ENCODE measurements at places on chromosomes 4 and X. TPM values are rescaled to one million over a fixed set of nuclear protein-coding genes. Genes with fewer than 3 reads are reported as not detected.

The INTS6L gene
- polyA plus RNA-seq = 11.1 TPM

DNA sequence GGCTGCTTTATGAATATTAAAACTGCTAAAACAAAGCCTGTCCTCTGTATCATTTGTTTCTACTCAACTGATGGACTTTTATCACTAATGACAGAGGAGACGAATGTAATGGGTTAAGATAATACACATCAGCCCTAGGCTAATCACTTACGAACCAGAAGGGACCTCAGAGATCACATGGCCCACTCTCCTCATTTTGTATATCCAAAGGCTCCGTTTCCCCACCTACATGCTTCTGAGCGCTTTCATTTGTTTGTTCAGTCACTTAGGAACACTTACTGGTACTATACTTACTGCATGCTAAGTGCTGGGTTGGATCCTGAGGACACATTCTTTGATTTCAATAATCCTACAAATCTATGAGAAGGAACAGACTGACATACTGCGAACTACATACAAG, 169.3 kb downstream of the CEP135 start:
- no peak for DNase-seq

The TEX13D gene
- not detected for polyA plus RNA-seq

DNA sequence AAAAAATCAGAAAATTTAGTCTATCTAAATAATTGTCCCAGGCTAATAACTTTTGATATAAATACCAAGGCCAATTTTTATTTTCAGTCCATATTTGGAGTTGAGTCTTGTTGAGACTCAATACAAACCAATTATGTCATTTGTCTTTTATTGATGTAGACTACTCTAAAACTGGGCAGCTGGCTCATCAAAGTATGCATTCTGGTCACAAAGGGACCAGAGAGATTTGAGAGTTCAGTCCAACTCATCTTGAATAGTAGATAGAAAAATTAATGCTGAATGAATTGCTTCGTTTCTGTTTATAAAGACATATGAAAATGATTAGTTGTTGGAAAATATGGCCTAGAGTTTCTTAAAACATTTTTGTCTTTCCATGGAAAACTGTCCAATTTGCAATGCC, 412.5 kb upstream of the KLHL4 start:
- DNase-seq = no peak

- DNase-seq = no peak
These were observed 12.4 kb downstream of the RAB33A start for GRCh38 chrX:130184168-130184567.

DNA sequence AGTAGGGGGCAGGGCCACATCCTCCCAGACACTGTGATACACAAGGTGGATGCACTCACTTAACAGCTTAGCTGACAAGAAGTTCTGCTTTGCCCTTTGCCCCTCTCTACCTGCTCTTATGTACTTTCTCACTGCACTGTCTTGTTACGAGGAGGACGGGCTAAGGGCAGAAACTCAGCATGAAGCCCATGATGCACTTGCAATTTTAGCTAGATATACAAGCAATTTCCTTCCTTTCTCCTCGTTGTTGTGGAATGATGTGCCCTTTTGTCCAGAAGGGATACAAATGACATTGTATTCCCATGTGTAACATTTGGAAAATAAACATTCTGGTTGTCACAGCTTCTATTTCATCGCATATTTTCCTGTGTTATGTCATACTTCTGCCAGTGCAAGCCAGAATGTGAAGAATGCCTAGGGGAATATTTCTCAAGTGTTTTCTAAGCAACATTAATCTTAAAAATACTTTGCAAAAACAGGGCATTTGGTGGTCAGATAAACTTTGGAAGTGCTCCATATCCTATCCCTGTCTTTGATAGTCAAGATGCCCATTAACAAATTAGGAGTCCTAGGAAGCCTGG, 47.2 kb downstream of the MAOA start:
- DNase-seq = peak; percentile 58

GRCh38 chrX:16931371-16931770, 15.1 kb upstream of the REPS2 start:
- no peak for DNase-seq

GRCh38 chrX:39691724-39692123, 406.0 kb downstream of the BCOR start:
- no peak for DNase-seq

GRCh38 chrX:100994352-100995281, 25.1 kb downstream of the ARL13A start:
- peak; percentile 77 for DNase-seq

The ATP1B4 gene
- not detected for polyA plus RNA-seq

The ERVMER34-1 gene
- not detected for polyA plus RNA-seq

DNA sequence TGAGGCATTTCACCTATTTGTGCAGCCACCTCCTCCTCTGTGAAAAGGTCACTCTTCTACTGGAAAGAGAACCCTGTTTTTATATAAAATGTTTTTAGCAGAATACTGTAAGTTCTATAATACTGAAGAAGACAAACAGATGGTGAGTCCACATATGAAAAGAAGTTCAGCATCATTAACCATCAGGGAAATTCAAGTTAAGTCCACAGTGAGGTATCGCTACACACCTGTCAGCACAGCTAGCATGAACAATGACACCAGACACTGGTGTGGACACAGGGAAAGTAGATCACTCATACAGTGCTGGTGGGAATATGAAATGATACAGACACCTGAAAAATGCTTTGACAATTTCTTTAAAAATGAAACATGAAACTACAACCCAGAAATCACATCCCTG, 133.0 kb downstream of the MAD2L1 start:
- DNase-seq = no peak

DNA sequence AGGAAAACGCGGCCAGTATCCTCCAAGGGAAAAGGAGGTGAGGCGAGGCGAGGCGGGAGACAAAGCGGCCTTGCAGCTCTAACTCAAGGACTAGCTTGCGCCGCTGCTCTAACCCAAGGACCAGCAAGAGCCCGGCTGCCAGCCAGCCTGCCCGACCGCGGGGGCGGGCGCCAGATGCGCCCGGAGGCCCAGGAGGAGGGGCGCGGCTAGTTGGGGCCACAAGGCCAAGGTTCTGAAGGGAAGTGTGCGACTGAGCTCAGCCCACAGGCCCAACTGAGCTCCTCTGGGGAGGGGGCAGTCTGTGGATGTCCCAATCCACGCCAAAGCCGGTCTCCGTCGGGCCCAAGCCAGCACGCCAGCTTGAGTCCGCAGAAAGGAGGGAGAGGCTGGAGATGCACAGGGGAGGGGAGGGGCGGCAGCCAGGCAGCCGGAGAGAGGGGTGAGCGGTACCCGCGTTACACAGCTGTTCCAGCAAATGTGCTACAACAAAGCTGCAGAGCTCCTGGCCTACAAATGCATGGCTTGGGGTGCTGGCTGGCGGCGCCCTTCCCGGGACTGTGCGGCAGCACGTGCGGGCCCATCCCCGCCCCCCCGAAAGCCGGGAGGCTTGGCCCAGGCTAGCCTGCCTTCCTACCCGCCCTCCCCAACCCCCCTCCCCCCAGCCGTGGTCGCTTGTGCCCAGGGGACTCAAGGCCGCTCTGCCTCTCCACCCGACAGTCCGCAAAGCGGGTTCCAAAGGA, 637 bp downstream of the AMER1 start:
- DNase-seq = peak; percentile 18

DNA sequence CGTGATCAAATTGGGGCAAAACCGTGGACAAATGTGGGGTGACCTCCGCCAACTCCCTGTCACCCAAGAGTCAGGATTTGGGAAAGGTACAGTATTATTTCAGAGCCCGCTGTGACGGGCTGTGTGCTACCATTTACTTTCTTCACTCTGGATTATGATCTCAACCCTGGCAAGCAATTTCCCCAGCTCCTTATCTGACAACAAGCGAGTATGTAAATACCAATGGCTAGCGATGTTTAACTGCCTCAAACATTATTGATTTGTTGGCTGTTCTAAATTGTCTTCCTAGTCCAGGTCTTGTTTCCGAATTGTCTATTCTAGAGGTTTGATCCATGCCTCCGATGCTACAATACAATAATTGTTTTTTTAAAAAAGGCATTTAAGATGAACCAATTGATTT, 17.7 kb upstream of the PITX2 start:
- DNase-seq = no peak

- DNase-seq = no peak
These were observed 909 bp upstream of the SLAIN2 start for GRCh38 chr4:48340276-48340964.

- no peak for DNase-seq
These were observed 36.3 kb upstream of the SPINK2 start for GRCh38 chr4:56857601-56858309.

The RHOXF1 gene
- 1.0 TPM for polyA plus RNA-seq

DNA sequence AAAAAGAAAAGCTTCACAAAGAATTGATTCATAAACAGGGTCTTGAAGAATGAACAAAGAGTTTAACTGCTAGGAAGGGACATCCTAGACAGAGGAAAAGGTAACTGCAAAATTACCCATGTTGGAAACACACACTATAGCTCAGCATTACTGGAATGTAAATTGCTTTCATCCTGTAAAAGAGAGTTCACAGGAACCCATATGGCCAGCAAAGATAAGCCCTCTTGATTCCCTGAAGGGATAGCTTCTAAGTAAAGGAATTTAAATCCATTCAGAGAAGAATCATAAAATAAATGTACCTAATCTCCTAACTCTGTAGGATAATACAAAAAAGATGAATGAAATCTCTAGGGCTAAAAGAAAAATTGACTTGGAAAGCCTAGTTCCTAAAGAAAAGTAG, 107.1 kb upstream of the INTU start:
- no peak for DNase-seq

DNA sequence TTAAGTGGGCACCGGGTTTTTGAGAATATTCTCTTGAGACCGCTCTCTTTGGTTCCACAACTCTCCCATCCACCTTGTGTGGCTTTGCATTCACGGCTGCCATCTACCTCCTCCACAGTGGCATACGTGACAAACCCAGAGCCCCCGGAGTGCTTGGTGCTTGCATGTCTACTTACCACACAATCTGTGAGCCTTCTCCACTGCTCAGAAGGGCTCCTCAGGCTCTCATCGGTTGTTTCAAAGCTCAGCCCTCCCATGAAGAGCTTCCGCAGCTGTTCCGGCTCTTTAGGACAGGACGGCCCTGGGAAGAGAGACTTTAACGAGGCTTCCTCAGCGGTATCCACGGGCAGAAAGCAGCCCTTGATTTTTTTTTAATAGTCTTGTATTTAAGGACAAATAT, 167.6 kb upstream of the ANK2 start:
- no peak for DNase-seq

- DNase-seq = no peak
These were observed 172.4 kb downstream of the TLL1 start for GRCh38 chr4:166045457-166045856.

- DNase-seq = peak; percentile 30
These were observed 43.2 kb upstream of the RBM47 start for GRCh38 chr4:40672528-40673522.

DNA sequence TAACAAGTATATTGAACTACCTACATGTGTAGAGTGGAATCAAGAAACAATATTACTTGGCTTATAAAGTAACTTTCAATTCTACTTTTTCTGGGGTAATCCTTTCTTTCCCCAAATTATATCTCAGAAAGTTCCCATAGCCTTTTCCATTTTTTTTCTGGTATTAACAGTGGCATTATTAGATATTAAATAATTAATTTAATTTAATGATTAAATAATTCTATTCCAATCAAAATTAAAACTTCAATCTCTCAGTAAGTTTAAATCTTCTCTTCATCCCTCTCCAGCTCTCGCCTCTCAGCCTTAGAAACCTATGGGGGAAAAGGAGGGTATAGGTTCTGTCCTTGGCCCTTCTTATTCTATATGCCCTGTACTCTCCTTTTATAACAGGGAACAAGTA, 262.4 kb downstream of the INPP4B start:
- DNase-seq = no peak

GRCh38 chr4:100809506-100809905, 291.7 kb upstream of the EMCN start:
- DNase-seq = no peak

The HSD17B13 gene
- polyA plus RNA-seq = 0.27 TPM

DNA sequence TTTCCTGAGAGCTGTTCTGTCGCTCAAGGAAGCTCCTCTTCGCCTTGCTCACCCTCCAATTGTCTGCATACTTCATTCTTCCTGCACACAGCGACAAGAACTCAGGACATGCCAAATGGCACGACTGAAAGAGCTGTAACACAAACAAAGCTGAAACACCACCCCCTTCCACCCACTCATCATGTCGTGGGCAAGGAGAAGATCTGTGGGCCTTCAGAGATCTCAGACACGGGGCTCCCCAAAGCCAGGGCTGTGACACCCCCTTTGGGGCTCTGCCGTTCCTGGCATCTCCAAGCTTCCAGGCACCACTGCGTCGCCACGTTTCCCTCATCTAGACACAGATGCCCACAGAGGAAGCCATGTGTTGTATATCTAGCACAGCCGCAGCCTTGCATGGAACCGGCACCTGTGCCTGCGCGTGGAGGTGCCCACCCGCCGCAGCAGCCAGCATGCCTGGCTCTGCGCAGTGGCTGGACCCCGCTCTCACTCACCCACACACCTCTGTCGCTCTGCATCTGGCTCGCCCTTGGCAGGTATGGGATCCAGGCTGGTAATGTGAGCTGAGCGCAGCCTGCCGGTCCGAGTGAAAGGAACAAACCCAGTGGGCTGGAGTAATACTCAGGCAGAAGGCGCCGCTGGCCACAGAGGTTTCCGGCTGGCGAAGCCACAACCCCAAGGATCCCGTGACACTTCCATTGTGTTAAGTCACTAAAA, 676.4 kb upstream of the INTU start:
- DNase-seq = no peak

GRCh38 chrX:24259544-24260240, 54.2 kb downstream of the SUPT20HL2 start:
- peak; percentile 41 for DNase-seq

The EVC gene
- 2.0 TPM for polyA plus RNA-seq

The DMD gene
- 2.4 TPM for polyA plus RNA-seq

GRCh38 chr4:52982946-52983340, 120.8 kb downstream of the RASL11B start:
- no peak for DNase-seq

The BMX gene
- 4.6 TPM for polyA plus RNA-seq

The MUC7 gene
- polyA plus RNA-seq = not detected

The PABPC1L2B gene
- not detected for polyA plus RNA-seq

GRCh38 chrX:42131856-42132255, 208.5 kb upstream of the CASK start:
- DNase-seq = no peak

GRCh38 chr4:2804449-2804972, 11.6 kb downstream of the SH3BP2 start:
- no peak for DNase-seq

GRCh38 chr4:97866821-97867556, 276.3 kb downstream of the STPG2 start:
- DNase-seq = no peak

The EFNB1 gene
- 26.4 TPM for polyA plus RNA-seq

DNA sequence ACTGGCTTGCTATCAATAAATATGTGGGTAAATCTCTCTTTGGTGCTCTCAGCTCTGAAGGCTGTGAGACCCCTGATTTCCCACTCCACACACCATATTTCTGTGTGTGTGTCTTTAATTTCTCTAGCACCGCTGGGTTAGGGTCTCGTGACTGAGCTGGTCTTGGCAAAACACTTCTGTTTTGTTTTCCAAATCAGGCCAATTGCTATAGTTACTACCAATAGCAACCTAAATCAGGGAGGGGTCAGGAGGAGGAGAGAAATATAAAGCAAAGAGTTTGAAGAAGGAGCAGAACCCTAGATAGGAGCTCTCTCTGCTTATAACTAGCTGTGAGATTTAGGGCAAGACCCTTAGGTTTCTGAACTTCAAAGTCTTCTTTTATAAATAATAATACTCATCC, 250.5 kb upstream of the IGFBP7 start:
- DNase-seq = no peak

The C4orf54 gene
- 0.35 TPM for polyA plus RNA-seq

- no peak for DNase-seq
These were observed 1521.7 kb downstream of the RPA4 start for GRCh38 chrX:98405376-98405775.

The NRK gene
- polyA plus RNA-seq = 0.06 TPM

The DUSP21 gene
- polyA plus RNA-seq = 0.22 TPM

GRCh38 chr4:79982601-79983322, 90.3 kb downstream of the ANTXR2 start:
- no peak for DNase-seq
